ENCODE measurements at places on chromosomes 6 and 20.

- DNase-seq, result peak; percentile 10
These were observed 31.6 kb upstream of the SLC32A1 start for GRCh38 chr20:38692436-38693411.

DNA sequence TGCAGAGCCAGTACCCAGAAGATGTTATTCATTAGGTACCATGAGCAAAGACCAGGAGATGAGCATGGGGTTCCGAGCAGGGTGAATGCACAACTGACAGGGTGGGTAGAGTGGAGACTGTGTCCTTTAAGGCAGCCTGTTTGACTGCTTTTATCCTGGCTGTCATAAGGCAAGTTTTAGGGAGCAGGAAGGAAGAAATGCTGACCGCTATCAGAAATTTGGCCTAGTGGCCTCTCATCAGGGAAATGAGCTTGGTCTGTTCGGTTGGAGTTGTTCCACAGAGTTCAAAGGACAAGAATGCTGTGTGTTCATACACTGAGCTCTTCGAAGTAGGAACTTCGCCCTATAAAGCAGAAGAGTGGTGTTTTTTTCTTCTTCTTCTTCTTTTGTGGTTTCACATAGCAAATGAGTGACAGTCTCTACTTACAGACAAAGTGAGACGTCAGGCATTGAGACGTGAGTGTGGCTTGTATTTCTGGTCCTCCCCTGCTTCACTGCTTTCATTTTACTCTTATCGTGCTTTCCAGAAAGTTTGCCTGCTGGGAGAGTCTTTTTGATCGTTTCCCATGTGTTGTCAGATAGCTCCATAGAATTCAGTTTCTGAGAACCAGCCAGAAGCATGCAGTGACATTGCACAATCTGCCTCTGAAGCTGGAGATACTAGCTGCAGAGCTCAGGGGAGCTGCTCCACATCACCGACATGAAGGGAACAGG lies at the start of gene CASS4:
Gene CASS4 (plus strand): TSS at position 502 of the 714 bp plus-strand sequence. CDS start 199 bp downstream, at position 701.
- DNase-seq, result no peak

DNA sequence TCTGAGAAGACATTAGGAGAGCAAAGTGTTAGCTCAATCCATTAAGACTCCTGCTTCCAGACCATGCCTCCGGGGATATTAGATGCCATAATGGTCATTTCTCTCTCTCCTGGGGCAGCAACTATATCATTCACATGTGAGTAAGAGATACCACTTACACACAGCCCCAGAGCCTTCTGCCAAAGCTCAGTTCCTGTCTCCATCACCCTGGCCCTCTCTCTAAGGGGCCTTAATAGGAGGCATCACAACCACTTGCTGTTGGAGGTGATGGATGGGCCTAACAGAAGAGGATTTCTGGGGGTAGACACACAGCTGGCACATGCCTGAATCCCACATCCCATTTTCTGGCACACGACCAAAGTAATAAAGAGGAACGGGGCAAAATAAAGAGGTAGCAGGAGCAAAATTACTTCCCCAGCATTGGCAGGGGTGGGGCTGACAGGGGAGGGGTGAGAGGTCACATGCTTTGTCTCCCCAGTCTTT lies 34.0 kb upstream of the VSTM2L start:
- DNase-seq, result no peak

DNA sequence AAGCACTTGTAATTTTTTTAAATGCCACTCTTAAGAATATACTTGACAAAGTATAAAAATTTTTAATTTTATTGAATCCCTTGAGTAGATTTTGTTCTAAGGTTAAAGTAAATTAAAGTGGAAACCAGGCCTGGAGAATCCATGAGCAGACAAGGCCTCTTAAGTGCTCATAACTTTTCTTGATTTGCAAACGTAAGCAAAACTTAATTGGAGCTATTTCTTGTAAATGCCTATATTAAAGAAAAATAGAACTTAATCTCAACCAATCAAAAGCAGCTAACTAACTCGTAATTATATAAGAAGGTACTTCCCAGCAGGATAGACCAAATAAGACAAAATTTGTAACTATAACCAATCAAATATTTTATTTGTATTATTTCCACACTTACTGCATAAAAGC lies 12.7 kb upstream of the DEFB129 start:
- DNase-seq, result no peak

DNA sequence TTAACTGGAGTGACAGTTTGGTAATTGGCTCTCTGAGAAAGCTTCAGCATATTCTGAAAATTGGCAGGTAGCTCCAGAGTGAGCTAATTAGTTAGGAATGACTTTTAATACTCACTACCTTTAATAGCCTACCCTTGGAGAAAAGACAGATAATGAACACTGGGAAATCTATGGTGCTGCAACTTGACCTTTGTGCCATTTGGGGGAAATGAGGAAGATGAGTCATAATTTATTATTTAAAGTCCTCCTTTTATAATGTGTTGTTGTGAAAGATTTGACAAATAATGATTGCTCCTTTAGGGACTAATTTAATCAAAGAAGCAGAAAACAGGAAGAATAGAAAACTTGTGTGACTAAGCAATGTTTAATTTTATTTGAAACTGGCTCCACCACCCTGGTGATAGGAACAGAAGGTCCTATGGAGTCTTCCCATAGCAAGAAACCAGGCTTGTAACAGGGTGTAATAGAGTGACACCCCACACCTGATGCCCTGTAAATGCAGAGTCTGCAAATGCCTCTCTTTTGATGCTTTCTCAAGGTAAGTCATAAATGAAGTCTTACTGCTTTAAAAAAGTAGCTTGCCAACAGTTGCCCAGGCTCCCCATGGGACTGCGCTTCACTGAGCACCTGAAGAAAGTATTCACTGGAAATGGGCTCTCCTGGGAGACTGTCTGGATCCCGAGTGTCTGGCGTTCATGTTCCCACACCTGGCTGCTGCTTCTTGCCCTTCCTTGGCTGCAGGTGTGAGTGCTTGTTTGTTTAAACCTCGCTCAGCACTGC lies 134.4 kb downstream of the LRRC1 start:
- no peak for DNase-seq

GRCh38 chr20:35179292-35180212 lies 7.7 kb downstream of the PROCR start:
- no peak for DNase-seq

Data from amniotic stem cell (primary cell).